ENCODE measurements at places on chromosomes 5 and 9. TPM values are rescaled to one million over a fixed set of nuclear protein-coding genes. Genes with fewer than 3 reads are reported as not detected.

DNA sequence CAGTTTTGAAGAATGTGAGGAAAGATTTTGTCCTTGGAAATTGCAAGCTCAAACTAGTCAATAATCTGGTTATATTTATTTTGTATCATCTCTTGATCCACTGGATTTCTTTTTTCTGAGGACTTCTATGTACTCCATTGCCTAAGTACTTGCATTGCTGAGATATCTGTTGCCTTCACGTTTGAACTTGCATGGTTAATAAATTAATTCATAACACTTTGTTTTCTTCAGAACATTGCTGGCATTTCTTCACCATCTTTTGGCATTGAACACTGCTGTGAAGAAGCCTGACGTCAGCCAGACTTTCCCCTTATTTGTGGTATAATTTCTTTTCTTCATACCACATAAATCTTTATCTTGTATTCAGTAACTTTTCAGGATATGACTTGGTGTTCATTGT is 246.0 kb upstream of the KIF2A start:
- no peak overlapping the region for H3K4me3 ChIP-seq
- DNase-seq = no peak
- no peaks in the 10 kb centered on the region for H3K36me3 ChIP-seq
- no peaks in the 10 kb centered on the region for H3K27me3 ChIP-seq

DNA sequence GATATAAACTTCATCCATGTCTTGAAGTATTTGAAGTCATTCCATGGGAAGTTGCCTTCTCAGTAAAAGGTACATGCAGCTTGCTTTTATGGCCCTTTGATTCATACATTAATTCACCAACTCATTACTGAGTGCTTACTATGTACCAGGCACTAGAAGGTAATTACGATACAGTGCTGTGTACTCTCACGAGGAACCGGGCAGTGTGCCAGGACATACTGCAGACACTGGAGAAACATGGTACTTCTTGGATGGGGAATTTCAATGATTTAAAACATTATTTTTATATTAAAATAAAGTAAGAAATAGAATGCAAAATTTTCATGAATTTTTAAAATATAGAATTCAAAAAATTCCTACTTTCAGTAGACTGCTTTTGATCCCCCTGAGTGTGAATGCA is 71.4 kb upstream of the WDR41 start:
- H3K4me1 ChIP-seq = no peaks in the 10 kb centered on the region
- no peak overlapping the region for H3K27ac ChIP-seq

CSF1R gene
- not detected for polyA plus RNA-seq

- no peak overlapping the region for H3K27ac ChIP-seq
- no peak overlapping the region for H3K4me3 ChIP-seq
- H3K4me1 ChIP-seq = no peaks in the 10 kb centered on the region
- no peak for DNase-seq
- H3K27me3 ChIP-seq = no peaks in the 10 kb centered on the region
These were observed 118.2 kb downstream of the SEC61B start for GRCh38 chr9:99340281-99340680.

IL5 gene
- polyA plus RNA-seq = not detected

All from keratinocyte (primary cell).